ENCODE measurements at places on chromosomes 6 and 20.

GRCh38 chr6:14665827-14666724 lies 548.5 kb downstream of the CD83 start:
- DNase-seq, result no peak

DNA sequence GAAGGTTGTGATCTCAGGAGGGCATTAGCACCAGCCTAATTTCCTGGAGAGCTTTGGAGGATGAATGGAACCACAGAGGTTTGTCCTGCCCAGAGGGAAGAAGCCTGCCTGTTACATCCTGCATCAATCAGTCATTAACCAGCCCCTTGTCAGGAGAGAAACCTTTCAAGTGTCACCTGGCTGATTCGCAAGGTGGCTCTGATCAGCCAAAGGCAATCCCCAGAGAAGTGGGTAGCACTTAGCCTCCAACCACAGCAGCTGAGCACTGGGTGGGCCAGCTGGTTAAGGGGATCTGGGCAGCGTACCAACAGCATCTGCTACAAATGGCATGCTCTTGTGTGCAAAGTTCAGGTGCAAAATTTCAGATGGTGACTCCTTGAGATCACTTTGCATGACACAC lies 26.9 kb downstream of the ANKEF1 start:
- peak; percentile 29 for DNase-seq

GRCh38 chr20:57560554-57561355 lies at the start of gene PCK1:
TSS of gene PCK1 (plus strand) at chr20:57561110. CDS start at chr20:57561412, 302 bp downstream.
- DNase-seq, result no peak

DNA sequence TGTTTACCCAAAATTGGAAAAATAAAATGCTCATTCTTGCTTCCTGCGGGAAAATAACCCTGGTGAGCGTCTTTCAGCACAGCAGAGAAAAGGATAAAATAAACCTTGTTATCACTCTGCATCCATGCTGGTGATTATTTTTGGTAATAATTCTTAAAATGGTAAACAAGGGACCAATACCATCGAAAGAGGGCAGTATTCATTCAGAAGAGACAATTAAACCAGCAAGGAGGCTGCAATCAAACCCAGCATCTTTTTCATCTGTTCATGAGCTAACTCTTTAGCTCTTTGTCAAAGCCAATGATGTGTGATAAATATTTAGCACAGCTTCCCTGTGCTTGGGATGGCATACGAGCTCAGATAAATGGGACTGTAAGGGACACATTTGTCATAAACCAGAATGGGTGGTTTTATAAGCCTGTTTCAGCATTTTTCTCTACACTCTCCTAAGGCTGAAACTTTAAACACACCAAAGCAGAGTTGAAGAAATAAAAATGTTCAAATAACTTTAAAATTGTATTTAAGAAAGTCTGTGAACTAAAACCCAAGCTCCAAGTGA lies 34.4 kb downstream of the CDH26 start:
- no peak for DNase-seq

DNA sequence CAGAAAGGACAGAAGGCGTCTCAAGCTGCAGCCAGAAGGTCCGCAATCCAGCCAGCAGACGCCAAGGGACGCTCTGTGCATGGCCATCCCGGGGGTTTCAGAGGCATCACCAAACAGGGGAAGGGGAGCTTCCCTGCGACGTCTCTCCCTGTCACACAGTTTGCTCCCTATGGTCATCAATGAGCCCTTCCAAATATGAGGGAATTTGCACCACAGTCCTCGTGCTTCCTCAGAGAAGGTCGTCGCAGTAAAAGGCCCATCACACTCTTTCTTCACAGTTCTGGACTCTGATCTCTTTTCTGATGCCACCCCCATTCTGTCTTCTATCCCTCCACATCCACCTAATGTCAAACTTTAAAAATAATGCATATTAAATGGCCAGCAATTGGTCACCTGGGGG lies 10.2 kb upstream of the FOXC1 start:
- no peak for DNase-seq

DNA sequence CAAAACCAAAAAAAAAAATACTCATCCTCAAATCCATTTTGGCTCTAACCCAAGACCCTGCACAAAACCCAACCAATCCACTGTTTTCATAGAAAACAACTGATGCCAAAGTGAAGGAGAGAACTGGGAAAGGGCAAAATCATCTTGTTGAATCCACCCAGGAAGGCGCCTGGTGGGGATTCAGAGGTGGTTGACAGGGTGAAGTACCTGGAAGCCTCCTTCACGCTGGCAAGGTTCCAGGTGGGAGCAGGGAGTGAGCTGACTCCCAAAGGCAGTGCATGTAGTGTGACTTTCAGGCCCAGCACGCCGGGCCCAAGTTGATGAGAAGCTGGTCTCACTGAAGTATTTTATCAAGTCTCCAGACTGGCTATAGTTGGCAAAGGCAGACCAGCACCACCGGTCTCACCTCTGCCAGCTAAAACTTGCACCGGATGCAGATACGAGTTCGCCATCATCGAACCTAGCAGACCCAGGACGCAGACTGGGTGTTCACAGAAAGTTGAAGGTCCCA lies 16.5 kb downstream of the PPP1R10 start:
- DNase-seq, result no peak

DNA sequence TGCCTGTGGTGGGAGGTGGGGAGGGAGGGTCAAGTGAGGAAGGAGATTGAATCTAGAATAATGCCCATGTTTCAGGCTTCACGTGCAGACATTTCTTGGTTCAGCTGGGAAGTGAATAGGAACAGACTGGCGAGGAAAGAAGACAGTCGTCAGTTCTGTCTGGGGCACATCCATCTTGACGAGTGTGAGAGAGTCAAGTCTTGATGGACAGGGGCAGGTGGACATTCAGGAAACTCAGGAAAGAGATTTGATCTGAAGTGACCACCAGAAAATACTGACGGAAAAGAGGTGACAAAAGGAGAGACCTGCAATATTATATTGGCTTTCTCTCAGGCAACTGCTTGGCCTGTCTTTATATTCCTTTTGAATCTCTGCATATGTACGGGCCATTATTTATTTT lies 68.6 kb downstream of the ESR1 start:
- DNase-seq, result no peak

- DNase-seq, result no peak
These were observed 78.6 kb downstream of the AIG1 start for GRCh38 chr6:143139239-143139784.

GRCh38 chr20:44357555-44358125 lies 2.1 kb downstream of the HNF4A start:
- DNase-seq, result no peak

- no peak for DNase-seq
These were observed 4.8 kb downstream of the CD93 start for GRCh38 chr20:23081263-23081819.

DNA sequence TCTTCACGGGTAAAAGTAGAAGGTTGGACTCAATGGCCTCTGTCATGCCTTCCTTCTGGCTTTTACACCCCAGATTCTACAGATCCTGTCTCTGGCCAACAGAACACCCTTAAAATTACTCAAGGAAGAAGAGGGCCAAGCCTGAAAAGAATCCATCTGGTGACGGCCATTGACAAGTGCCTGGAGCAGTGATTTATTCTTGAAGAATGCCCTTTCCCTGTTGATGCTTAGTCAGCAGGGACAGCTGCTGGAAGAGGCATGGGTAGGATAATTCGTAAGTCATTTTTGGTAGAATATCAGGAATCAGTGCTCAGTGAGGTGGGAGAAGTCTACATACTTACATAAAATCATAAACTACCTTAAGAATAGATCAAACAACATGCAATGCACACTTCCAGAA lies 397.9 kb downstream of the SAMD5 start:
- DNase-seq, result no peak

DNA sequence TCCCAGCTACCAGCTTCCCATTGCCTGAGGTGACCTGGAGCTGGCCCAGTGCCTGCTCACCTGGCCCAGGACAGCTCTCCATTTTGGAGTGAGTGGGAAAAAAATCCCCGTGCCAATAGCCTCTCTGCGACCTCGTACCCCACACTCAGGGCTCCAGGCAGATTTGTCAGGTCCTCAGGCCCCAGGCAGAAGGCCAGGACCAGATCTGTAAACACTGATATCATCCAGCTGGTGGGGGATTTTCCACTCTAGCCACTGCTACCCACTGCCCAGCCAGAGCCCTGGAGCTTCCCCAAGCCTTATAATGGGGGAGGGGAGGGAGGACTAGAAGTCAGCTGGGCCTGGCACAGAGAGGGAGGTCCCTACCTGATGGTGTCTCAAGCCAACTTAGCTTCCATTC lies 1.3 kb upstream of the PGC start:
- no peak for DNase-seq

- DNase-seq, result no peak
These were observed 84.5 kb downstream of the SLC22A23 start for GRCh38 chr6:3372184-3372846.

GRCh38 chr6:95309545-95309944 lies 267.8 kb upstream of the MANEA start:
- no peak for DNase-seq

DNA sequence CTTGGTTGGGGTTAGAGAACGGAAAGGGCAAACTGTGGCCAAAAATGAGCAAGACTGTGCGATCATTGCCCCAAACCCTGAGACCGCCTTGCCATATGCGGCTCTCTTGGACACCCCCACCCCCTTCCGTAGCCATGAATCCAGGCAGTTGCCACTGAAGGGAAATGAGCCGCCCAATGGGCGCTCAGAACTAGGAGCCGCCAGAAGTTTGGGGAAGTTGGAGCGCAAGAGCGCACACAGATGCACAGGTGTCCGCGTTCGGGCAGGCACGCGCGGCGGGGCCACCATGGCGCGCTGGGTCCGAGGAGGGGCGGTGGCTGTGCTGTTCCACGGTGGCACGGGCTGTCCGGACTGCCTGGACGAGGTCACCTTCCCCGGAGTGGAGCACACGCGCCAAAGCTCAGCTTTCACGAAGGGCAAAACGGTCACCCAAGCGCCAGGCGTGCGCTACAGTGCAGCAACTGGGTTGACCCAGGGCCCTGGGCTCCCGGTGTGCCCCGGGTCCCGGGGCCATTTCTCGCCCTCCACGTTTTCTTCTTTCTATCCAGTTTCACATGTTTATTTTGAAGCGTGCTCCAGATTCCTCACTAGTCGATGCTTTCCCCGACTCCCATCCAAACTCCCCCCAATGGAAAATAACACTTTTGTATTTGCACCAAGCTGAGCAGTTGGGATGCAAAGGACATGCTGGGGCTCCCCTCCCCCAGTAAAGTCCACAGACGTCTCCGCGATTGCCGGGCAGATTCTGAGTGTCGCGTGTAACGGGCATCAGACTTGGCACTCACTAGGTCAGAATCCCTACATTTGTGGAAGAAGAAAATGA lies 906 bp upstream of the PDE10A start:
- no peak for DNase-seq

DNA sequence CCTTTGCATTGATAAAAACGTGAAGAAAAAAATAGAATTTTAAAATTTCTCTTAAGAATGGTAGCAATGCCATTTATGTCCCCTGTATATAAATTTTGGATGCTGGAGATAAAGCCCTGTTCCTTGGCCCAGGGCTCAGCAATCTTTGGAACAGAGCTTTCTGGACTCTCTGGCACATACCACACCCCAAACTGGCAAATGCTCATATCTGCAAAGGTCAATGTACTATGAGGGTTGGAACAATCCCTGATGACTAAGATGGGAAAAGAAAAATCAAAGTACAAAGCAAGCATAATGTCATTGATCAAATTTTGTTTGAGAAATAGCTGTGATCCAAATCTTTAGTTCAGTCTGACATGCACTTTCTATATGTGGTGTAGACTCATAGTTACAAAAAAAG lies 158.1 kb upstream of the HCRTR2 start:
- DNase-seq, result peak; percentile 7

Measured in NCI-H446 treated with DMSO at 0.1 percent for 48 hours (cell line).